ENCODE measurements at places on chromosomes 1 and 21. TPM values are rescaled to one million over a fixed set of nuclear protein-coding genes. Genes with fewer than 3 reads are reported as not detected.

The VN1R5 gene
- not detected for total RNA-seq

The HTR6 gene
- not detected for total RNA-seq

The C1QB gene
- not detected for total RNA-seq

The G0S2 gene
- total RNA-seq, result 2.5 TPM

The LRRC47 gene
- total RNA-seq, result 79.7 TPM

The HSF2BP gene
- 1.0 TPM for total RNA-seq

The BTBD19 gene
- 5.9 TPM for total RNA-seq

The LAMC2 gene
- 2.8 TPM for total RNA-seq

The CAMK1G gene
- total RNA-seq, result 2.0 TPM

The SV2A gene
- 34.9 TPM for total RNA-seq

The SPRR5 gene
- total RNA-seq, result not detected

The TAL1 gene
- total RNA-seq, result 2.1 TPM

The PDIK1L gene
- 7.2 TPM for total RNA-seq

The TMEM81 gene
- total RNA-seq, result 9.3 TPM

The ADAMTS1 gene
- total RNA-seq, result 1.1 TPM

The HNRNPCL2 gene
- not detected for total RNA-seq

The ATPAF1 gene
- total RNA-seq, result 37.8 TPM

The SLFNL1 gene
- total RNA-seq, result 0.20 TPM

The RAB29 gene
- total RNA-seq, result 1.7 TPM

The AMPD2 gene
- 49.3 TPM for total RNA-seq

The CAPN8 gene
- total RNA-seq, result not detected

The CADM3 gene
- 165 TPM for total RNA-seq

The CNN3 gene
- 383 TPM for total RNA-seq

The RGL1 gene
- 4.9 TPM for total RNA-seq

The TMPRSS15 gene
- not detected for total RNA-seq

The RYR2 gene
- 47.0 TPM for total RNA-seq

The CHIA gene
- total RNA-seq, result not detected

The ASCL5 gene
- not detected for total RNA-seq

The LCE6A gene
- total RNA-seq, result not detected

The ERICH3 gene
- total RNA-seq, result 1.9 TPM

The RNU1-4 gene
- total RNA-seq, result 3,598 TPM

The OR2T5 gene
- not detected for total RNA-seq

The CDC14A gene
- total RNA-seq, result 9.2 TPM

The EVA1C gene
- total RNA-seq, result 2.5 TPM

The RPRD2 gene
- total RNA-seq, result 26.9 TPM

The CCDC17 gene
- total RNA-seq, result 3.8 TPM

The KRTAP12-2 gene
- not detected for total RNA-seq

The MCOLN3 gene
- not detected for total RNA-seq

The PDZK1 gene
- total RNA-seq, result 1.7 TPM

The SLC6A17 gene
- total RNA-seq, result 6.4 TPM

The PHF13 gene
- 13.2 TPM for total RNA-seq

The RXFP4 gene
- total RNA-seq, result not detected

The NEGR1 gene
- total RNA-seq, result 0.51 TPM
